Activated naive CD8-positive, alpha-beta T cell treated with anti-CD3 and anti-CD28 coated beads, Interleukin-2, amount 50 U/mL, for 16 hours (primary cell): ENCODE measurements at places on chromosomes 4 and X.

- no peak for DNase-seq
These were observed at the start of gene XKRX for GRCh38 chrX:100928660-100929613. TSS of gene XKRX (minus strand) at chrX:100928917. CDS start at chrX:100928304, 613 bp downstream.

GRCh38 chr4:72860766-72861165 lies 208.8 kb downstream of the COX18 start:
- DNase-seq: no peak

DNA sequence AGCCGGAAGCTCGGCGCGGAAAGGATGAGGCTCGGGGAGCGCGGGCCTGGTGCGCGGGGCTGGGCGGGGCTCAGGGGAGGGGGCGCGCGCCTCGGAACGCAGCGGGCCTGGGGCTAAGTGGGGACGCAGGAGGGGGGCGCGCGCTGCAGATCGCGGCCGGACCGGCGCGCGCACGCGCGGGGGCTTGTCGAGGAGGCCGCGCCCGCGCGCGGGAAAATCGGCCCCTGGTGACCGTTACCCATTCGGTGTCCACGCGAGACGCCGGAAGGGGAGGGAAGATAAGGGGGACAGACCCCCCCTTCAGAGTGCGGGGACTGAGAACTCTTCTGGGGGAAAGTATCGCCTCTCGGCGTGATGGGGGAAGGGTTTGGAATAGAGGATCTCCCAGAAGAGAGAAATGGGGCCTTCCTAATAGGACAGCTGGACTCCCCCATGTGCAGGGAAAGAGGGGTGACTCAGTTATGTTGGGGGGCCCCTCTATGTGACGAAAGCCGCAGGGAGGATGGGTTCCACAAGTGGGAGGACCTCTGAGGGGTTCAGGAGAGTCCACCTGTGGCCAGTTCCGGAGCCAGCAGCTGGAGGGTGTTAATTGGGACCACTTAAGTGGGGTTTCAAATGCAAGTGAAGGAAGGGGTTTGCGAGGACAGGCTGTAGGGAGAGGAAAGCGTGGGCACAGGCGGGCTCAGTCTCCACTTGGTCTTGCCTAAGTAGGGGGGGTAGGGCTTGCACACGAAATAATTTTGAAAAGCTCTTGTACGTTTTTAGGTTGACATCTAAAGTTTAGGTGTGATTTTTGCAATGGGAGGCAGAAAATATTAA lies 584 bp downstream of the SUV39H1 start:
- no peak for DNase-seq

DNA sequence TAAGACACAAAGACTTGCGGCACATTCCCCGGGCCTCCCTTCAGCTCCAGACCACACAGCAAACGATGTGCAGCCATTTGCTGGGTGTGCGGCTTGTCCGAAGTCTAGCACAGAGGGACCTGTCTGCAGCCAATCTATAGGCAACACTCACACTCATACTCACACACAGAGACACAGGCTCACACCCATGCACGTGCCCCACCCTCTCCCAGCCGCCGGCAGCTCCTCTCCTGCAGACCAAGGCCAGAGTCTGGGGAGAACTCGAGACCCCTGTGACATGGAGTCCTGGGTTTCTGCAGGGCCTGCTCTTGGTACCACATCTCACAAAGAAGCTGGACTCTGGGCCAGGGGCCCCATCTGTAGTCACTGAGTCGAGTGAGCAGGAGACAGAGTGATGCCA lies 245.4 kb upstream of the PSAPL1 start:
- DNase-seq: no peak

DNA sequence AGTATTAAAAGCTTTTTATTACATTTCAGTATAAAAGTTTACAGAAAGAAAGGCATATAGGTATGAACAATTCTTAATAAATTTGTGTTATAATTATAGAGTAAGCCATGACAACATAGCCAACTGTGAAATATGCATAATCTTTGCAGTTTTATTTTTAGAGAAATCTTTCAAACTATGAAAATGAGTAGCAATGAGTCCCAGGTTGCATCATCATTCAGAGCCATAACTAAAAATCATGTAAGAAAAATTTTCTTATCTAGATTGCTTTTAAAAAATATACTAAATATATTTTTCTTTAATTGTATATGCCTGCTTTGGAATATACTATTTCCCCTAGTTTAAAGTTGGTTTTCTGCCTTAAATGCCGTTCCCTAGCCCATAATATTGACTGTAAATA lies 54.8 kb upstream of the NAF1 start:
- no peak for DNase-seq

- no peak for DNase-seq
These were observed 12.3 kb downstream of the TRIM2 start for GRCh38 chr4:153216546-153216945.

- DNase-seq: no peak
These were observed 121.3 kb upstream of the S100G start for GRCh38 chrX:16528620-16529019.

- no peak for DNase-seq
These were observed 103.8 kb upstream of the CXCL13 start for GRCh38 chr4:77501851-77502250.

- no peak for DNase-seq
These were observed 17.0 kb upstream of the HPF1 start for GRCh38 chr4:169774466-169775445.

- DNase-seq: no peak
These were observed 286.9 kb upstream of the FGF16 start for GRCh38 chrX:77160301-77160700.

GRCh38 chrX:10015723-10016518 lies 48.8 kb downstream of the CLDN34 start:
- no peak for DNase-seq

DNA sequence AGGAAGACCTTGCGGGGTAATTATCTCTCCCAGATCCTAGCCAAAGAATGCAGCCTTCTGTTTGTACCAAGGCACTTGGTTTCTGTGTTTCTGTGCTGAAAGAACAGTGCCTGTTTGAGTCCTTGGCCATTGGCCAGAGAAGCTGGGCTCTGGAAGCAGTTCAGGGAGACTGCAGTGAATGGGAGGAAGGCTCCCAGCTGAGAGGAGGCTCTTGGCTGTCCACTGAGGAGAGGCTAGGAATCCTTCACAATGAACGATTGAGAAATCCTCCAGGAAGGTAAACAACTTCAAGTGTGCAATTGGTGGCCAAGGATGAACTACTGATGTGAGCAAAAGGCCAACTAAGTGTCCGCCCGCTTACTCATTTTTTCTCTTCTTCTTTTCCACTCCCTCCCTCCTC lies 61.3 kb downstream of the HS3ST1 start:
- no peak for DNase-seq

DNA sequence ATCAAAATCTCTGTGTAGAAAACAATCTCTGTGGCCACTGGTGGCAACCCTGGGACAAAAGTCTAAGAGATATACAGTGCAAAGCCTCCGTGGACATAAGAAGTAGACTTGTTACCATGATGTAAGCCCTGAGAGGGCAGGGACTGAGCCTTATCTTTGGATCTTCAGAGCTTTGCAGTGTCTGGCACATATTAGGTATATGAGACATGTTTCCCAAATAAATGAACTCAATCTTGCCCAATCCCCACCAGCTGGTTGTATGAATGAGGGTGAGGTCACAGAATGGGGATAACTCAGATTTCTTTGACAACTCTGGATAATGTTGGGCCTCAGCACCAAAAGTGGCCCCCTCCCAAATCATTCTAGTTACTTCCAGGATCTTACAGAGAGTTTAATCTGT lies 511.4 kb upstream of the DIPK2B start:
- no peak for DNase-seq

DNA sequence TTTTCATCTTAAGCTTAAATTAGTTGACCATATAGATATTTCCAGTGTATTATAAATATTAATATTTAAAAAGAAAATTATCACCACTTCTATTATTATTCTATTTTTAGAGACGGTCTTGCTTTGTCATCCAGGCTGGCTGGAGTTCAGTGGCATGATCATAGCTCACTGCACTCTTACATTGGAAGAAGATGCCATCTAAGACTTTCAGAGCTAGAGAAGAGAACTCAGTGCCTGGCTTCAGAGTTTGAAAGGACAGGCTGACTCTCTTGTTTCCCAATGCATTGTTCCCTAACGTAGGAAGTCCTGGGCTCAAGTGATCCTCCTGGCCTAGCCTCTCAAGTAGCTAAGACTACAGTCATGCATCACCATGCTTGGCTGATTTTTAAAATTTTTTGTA lies 75.9 kb downstream of the FIP1L1 start:
- DNase-seq: no peak

GRCh38 chr4:183409483-183409882 lies 35.0 kb upstream of the CDKN2AIP start:
- no peak for DNase-seq

DNA sequence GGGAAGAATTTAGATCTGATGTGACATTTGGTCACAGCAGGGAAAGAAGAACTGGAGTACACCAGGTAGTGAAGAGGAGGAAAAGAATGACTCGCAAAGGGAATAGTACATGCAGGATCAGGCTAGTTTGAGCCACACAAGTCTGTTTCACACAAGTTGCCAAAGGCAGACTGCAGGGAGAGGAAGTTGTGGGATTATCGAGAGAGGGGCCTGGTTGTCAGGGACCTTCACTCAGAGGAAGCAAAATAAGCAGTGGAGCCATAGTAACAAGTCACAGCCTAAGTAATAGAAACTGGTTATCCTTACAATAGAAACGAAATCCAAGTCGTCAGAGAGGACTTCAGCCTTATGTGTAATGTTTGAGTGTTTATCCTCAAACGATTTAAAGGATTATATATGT lies 316.7 kb upstream of the HTR2C start:
- DNase-seq: no peak

- DNase-seq: no peak
These were observed 18.2 kb upstream of the ANTXR2 start for GRCh38 chr4:80091184-80091583.

- DNase-seq: no peak
These were observed 42.9 kb downstream of the ACSL1 start for GRCh38 chr4:184782731-184783373.

DNA sequence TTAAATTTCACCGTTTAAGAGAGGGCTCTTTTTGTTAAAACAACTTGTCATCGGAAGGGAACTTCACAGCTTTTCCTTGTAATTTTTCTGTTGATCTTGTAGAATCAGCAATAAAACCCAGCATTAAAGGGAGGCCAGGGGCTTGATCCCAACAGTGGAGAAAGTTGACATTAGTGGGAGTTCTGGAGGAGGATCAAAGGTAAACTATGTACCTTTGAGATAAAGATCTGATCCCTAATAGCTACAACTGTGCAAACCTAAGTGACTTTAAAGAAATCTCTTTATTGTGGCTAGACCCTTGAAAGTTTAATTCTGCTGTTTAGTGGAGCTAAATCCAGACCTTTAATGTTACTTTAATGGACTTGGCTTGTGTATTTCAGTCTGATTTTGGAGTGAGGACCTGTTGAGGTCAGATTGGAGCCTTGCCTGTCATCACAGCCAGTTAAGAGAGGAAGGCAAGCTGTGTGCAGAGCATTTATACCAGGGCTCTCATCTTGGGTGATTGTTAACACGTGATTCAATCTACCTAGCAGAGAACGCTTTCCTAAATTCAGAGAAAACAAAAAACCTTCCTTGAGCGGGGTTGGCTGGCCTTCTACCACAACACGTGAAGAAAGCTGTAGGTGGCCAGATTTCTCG lies 1.7 kb downstream of the DOCK11 start:
- DNase-seq: no peak

DNA sequence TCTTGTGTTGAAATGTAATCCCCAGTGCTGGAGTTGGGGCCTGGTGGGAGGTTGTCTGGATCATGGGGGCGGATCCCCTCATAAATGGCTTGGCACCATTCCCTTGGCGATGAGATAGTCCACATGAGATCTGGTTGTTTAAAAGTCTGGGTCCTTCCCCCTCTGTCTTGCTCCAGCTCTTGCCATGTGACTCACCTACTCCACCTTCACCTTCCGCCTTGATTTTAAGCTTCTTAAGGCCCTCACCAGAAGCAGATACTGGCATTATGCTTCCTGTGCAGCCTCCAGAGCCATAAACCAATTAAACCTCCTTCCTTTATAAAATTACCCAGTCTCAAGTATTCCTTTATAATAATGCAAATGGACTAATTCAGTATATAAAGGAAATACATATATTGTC lies 111.5 kb downstream of the NR3C2 start:
- DNase-seq: no peak

GRCh38 chr4:20603671-20604313 lies 96.5 kb upstream of the PACRGL start:
- no peak for DNase-seq

DNA sequence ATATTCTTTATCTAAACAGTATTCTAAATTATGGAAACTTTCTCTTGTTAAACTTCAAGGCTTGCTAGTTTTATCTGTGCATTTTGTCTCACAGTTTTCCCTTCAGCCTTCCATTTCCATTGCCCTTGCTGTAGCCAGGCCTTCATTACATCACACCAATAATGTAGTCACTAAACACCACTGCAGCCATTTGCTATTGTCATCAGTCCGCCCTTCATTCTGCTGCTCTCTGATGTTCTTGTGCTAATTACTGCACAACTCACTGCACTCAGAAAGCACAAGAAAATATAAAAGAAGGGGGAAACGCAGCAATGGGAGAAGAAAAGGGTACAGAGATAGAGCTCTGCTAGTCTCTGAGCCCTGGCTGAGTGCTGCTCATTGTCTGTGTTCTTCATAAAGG lies 239.6 kb upstream of the FSTL5 start:
- DNase-seq: no peak

- DNase-seq: no peak
These were observed 493.7 kb downstream of the MAGEE1 start for GRCh38 chrX:76921176-76921575.

DNA sequence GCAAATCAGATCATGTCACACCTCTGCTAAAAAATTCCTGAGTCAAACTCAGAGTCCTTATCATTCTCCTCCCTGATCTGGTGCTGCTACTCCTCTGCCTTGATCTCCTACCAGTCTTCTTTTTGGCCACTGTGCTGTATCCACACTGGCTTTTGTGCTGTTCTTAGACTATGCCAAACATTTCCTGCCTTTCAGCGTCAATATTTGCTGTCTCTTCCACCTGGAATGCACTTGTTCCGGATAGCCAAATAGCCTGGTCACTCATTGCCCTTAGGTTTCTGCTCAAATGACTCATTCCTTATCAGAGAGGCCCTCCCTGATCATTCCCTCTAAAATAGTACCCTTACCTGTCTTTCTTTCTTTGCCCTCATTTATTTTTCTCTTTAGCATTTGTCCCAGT lies 24.4 kb upstream of the RP2 start:
- no peak for DNase-seq

DNA sequence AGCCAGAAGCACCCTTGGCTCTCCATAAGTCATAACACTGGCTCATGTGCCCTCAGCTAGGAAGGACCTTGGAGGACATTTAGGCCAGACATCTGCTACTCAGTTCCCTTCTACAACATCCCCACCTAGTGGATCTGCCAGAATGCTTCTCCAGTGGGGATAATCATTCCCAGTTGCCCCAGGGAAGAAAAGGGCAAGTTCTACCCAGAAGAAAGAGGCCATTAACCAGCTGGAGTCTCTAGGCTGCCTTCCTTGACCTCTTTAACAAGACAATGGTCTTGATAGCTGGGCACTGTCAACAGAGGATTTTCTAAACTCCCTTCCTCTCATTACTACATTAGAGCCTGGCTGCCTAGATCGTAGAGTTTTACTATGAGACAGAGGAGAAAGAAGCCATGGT lies 42.0 kb downstream of the LGI2 start:
- DNase-seq: no peak
